Stimulated activated naive CD8-positive, alpha-beta T cell treated with anti-CD3 and anti-CD28 coated beads, Interleukin-15, amount 100 ng/mL, for 72 hours (primary cell): ENCODE measurements at places on chromosomes 6 and 20.

DNA sequence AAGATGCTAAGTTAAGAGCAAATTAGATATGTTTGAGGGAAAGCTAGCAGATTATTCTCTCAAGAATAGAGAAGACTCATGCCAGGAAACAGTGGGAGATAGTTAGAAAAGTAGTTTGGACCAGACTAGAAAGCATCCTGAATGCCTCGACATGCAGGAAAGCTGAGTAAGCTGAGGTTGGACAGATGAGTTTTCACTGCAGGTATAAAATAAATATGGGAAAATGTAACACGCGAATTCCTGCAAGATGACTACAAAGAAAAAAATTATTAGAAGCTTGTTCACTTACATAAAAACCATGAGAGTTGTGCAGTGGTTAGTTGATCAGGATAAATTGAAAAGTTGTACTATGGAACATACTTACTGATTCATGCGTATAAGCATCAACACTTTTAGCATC lies 484.2 kb upstream of the MANEA start:
- DNase-seq = no peak

DNA sequence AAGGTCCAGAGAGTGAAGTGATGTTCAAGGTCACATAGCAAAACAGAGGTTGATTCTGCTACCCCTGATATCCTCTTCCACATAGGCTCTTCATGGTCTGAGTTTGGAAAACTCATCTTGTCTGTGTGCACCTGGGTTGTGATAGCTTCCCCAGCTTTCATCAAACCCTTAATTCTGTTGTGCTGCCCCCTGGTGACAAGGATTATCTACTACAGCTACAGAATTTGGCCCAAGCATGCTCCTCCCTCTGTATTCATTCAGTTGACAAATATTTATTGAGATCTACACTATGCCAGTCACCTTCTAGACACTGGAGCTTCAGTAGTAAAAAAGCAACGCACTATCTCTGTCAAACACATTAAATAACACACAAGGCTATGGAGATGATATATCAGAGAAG lies 50.4 kb downstream of the SMPDL3A start:
- DNase-seq = peak; percentile 40

- DNase-seq = no peak
These were observed 8.0 kb downstream of the MTG2 start for GRCh38 chr20:62190639-62191411.

- no peak for DNase-seq
These were observed 10.6 kb upstream of the BAK1 start for GRCh38 chr6:33590531-33591198.

DNA sequence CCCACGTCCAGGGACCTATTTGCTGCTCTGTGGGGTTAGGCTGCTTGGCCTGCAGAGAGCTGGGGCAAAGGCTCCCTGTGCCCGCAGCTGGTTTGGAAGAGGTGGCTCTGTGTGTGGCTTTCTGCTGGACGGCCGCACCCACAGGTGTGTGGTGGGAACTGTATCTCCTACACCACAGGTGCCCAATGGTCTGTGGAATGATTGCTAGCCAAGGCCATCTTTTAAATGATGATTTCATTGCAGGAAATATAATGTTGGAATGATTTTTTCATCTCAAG lies 178.4 kb downstream of the DLL1 start:
- DNase-seq = no peak

DNA sequence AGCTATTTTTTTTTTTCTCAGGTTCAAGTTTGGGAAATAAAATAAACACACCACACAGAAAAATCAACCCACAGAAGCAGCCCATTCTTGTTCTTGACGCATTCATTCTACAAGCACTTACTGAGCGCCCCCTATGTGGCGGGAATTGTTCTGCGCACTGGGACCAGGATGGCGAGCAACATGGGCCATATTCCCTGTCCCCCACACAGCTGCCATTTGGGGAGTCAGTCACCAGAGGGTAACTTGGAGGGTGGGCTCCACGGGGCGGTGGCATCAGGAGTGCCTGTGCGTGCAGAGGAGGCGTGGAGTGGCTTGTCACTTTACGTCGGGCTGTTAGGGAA lies 185.0 kb upstream of the PDE10A start:
- no peak for DNase-seq

DNA sequence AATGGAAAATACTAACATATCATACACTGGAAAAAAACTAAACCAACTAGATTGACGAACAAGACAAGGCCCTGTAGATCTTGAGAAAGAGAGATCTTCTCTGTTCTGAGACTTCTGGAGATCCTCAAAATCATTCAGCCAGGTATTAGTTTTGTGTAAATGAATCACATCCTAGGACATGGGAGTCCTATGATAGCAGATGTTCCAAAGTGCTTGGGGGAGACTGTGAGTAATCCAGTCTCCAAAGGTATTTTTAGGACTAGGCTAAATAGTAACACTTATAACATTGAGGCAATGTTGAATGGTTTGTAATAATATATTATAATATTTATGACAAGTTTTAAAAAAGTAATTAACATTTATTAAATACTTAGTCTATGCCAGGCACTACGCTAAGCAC lies 275.0 kb downstream of the BTBD9 start:
- no peak for DNase-seq

DNA sequence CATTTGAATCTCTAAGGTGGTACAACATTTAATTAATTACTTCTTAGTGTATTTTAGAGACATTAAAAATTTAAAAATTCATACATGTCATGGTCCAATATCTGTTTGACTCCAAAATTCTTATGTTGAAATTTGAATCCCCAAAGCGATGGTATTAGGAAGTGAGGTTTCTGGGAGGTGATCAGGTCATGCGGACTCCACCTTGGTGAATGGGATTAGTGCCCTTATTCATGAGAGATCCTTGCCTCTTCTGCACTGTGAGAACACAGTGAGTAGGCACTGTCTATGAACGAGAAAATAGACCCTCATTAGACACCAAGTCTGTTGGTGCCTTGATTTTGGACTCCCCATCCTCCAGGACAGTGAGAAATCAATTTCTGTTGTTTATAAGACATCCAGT lies 254.7 kb downstream of the PTPRK start:
- no peak for DNase-seq

- no peak for DNase-seq
These were observed 42.6 kb upstream of the SPDEF start for GRCh38 chr6:34598712-34599111.

GRCh38 chr6:139829576-139829975 lies 455.1 kb upstream of the CITED2 start:
- no peak for DNase-seq

DNA sequence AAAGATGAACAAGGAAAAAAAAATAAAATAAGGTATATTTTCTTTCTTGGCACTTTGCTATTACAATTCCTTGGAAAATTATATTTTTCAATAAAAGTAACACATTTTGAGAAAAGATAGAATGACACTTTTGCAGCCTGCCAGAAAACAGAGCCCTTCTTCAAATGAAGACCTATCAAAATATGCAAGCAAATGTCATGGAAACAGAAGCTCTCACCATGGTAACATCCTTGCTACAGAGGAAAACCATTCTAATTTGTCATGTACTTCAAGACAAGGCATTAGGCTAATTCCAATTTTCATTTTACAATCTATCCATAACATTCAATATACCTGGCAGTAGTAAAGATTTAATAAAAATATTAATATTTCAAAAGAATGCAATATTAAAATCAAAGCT lies 177.9 kb downstream of the RNGTT start:
- no peak for DNase-seq

DNA sequence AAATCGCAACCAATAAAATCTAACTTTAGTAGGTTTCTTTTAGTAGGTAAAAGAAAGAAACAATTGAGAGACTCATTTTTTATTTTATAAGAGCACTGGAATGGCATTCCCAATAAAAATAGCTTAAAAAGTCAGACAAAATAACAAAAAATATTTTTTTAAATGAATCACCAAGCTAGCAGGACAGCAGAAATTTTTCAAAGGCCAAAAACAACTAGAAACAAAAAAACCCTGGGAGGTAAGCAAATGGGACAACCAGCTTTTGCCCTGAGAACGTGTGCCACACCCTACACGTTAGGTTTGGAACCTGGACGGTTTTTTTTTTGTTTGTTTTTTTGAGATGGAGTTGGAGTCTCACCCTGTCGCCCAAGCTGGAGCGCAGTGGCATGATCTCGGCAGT lies 19.6 kb downstream of the GPLD1 start:
- DNase-seq = no peak

- DNase-seq = no peak
These were observed 115.6 kb upstream of the CDYL start for GRCh38 chr6:4660377-4661321.
